ENCODE measurements at places on chromosomes 13 and 19.

DNA sequence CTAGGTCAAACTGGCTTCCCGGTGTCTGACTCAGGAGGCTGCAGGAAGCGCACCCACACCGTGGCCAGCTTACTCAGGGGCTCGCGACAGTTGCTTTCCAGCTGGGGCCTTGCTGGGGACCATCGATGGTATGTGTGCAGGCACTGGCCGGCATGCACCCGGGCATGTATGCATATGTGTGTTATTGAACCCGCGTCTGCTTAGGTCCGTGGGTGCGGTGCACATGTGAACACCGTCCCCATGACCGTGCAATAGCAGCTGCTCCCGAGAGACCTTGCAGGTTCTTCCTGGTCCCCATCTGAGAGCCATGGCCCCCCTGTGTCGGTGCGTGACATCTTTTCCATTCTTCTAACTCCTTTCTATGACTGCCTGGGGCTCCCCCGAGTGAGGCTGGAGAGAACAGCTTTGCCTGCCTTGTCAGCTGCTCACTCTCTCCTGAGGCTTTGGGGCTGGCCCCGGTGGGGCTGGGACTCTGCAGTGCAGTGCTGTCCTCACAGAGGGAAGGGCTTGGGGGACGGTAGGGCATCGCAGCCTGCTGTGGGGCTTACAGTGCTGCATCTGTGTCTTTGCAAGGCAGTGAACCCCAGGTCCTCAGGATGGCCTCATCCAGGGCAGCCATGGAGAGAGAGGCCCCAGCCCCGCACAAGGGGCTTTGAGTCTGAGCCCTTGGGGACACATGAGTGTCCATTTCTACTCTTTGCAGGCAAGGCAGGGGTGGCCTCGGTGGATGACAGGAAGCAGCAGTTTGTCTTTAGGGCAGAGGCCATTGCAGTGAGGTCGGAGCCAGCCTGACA lies 65.1 kb downstream of the CHST8 start:
- no peak for DNase-seq

GRCh38 chr13:103866048-103866447 lies 799.8 kb upstream of the SLC10A2 start:
- DNase-seq = no peak

GRCh38 chr19:17685451-17686022 lies 2.6 kb downstream of the UNC13A start:
- DNase-seq = no peak

DNA sequence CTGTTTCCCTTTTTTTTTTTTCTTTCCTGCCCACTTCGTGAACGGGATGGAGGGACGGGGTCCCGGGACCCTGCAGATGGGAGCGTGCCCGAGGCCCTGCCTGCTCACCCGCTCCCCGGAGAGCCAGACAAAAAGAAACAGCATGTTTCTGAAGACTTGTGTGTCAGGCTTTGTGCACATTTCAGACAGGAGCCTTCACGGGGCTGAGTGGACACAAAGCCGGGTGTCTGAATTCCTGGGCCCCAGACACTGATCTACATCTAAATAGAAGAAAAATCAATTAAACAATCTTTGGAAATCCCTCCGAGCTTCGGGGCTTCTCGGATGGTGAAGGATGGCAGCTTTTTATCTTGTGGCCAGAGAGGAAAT lies 4.2 kb downstream of the PGPEP1 start:
- DNase-seq = no peak

DNA sequence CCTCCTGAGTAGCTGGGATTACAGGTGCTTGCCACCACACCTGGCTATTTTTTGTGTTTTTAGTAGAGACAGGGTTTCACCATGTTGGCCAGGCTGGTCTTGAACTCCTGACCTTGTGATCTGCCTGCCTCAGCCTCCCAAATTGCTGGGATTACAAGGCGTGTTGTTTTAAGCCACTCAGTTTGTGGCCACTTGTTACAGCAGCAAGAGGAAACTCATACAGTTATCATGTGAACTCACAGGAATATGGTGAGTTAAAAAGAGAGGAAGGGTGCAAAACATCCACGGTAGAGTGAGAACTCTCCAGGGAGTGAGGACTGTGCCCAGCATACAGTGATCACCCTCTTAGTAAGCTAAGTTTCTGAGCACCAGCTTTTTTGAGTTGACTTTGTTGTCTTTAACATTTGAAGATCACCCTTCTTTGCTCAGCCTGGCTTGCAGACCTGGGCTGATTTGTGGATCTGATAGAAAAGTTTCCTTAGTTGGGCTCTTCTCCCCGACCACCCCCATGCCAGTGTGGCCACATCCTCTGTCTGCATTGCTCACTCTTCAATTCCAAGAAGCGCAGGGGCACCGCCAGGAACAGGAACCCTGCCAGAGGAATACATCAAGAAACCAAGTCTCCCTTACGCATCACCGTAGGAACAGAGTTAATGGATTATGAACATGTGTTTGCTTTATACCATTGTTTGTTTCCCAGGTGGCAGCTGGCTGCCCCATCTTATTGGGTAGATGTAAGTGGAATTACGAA lies 16.0 kb downstream of the ALOX5AP start:
- DNase-seq = no peak

DNA sequence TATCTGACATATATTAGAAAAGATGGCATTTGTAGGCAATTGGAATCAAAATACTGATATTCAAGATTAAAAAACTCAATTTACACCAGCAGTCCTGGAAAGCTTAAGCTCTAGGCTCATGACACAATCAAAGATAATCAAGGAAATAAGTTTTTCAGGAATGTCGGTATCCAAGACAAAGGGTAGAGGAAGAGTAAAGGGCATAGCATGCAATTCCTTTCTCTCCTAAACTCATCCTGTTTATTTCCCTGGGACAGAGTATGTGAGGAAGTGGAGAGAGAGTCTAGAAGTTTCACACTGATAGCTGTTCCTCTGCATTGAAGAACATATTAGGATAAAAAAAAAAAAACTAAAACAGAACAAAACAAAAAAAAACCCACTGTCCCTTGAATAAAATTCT lies 2452.1 kb downstream of the PCDH9 start:
- DNase-seq = no peak

DNA sequence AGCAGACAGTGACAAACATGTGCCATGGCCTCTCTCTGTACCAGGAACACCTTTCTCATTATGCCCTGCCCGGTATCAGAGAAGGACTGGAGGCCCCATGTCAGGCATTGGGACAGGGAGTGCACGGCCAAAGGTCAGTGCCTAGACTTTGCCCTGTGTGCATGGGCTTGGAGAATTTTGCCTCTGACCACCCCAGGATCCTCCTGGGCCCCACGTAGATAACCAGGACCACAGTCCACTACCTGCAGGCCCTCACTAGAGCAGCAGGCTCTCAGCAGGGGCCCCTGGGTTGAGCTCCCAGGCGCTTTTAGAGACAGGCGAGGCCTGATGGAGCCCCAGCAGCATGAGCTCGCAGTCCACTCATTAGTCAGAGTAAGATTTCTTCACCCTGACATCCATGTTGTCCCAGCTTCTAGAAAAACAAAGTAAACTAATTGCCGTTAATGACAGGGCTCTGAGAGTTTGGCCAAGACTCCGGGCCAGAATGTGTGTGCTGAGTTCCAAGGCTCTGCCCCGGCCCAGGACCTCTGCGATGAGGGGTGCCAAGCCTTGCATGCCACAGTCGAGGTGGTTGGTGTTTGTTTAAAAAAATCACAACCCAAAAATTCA lies 42.7 kb downstream of the CAPN12 start:
- no peak for DNase-seq

DNA sequence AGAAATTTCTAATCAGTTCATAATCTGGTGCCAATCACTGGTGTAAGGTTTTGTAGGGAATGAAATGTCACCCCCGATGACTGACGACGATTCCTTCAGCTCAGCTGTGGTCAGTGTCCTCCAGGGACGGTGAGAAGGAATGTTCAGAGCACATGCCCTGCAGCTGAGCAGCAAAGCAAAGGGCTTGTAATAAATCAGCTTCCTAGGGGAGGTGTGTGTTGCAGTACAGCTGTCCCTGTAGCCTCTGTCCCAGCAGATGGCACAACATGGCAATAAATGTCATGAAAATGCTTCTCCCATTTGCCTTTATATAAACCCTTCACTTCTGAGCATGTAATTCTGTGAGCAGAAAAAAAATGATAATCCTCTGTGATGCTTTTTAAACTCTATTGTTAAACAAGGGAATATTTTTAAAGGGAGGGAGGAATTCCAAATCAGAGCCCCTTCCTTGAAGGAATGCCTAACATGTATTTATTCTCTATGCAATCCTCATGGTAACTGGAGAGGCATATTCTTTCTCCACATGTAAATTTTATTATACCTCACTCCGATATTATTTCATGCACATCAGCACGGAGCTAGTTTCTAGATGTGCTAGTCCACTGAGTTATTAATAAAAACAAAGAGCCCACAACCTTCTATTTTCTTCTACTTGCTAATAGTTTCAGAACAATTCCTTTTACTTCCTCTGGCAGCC lies 102.5 kb downstream of the FAM216B start:
- DNase-seq = no peak

DNA sequence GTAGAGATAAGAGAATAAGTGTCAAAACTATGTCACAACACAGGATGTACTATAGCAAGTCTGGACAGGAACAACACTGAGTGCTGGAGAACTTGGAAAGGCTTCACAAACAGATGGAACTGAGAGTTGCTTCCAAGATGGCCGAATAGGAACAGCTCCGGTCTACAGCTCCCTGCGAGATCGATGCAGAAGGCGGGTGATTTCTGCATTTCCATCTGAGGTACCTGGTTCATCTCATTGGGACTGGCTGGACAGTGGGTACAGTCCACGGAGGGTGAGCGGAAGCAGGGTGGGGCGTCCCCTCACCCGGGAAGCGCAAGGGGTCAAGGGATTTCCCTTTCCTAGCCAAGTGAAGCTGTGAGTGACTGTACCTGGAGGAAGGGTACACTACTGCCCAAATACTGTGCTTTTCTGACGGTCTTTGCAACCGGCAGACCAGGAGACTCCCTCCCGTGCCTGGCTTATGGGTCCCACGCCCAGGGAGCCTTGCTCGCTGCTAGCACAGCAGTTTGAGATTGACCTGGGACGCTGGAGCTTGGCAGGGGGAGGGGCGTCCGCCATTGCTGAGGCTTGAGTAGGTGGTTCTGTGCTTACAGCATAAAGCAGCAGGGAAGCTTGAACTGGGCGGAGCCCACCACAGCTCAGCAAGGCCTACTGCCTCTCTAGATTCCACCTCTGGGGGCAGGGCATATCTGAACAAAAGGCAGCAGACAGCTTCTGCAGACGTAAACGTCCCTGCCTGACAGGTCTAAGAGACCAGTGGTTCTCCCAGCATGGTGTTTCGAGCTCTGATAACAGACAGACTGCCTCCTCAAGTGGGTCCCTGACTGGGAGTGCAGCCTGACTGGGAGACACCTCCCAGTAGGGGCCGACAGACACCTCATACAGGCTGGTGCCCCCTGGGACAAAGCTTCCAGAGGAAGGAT lies 46.0 kb downstream of the USP12 start:
- DNase-seq = no peak

GRCh38 chr13:58655086-58655485 lies 1023.5 kb downstream of the PCDH17 start:
- no peak for DNase-seq

DNA sequence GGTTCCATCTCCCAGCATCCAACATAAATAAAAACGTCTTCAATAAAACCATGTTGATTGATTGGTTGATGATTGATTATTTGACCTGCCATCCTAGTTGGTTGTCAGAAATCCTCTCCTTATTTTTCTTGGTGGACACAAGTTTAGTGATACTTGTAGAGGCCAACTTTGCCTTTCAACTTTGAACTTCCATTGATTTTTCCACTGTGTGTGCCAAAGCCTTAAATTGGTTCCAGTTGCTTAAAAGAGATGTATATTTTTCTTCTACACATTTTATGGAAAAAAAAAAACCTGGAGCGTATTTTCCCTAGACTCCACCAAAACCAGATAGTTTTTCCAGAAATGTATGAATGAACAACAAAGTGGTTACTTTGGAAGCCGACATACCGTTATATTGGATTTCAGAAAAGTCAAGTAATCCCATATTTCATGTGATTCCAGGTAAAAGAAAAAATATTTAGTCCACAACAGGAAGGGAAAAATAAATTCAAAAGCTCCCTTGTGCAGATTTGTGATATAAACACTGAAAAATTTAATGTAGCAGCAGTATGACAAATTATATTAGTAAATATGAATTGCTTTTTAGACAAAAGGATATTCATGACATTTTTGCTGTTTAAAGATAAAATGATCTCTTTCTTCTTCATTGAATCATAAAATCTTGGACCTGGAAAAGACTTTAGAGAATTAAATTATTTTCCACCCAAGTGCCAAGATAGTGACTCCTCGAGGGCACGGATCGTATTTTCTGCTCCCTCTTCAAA lies 85.2 kb downstream of the MBNL2 start:
- DNase-seq = no peak

GRCh38 chr13:22196777-22197176 lies 525.9 kb downstream of the FGF9 start:
- no peak for DNase-seq

DNA sequence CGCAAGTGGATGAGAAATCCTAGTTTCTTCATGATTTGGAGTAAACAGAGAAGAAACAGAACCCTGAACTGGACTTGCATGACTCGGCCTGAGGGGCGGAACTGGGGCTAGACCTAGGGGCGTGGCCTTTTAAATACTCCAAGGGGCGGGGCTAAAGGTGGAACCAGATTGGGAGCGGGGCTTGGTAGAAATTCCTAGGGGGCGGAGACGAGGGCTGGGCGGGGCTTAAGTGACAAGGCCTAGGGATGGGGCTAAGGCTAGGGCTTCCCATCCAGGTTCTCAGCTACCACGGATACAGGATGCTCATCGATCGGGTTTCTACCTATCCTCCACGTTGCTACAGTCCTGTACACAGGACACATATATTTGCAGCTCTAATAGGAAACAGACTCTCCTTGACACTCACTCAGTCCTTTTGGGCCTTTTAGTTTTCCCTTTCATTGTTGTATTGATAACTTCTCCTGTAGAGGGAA lies 372 bp upstream of the ZNF699 start:
- peak; percentile 95 for DNase-seq

DNA sequence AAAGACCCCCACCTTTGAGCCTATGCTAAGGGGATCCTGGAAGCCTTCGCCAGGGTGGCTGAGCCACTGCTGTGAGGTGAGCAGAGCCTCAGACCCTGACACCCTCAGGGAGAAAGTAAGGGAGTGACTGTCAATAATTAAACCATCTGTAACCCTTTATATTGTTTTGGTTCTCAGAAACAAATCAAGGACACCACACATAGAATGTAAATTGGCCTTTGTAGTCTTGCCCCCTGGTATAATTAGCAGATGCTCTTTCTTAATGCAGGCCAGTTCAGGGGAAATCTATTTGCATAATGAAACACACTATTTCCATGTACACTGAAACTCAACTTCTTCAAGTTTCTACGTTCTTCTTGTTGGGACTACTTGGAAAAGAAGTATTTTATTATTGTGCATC lies 127.7 kb upstream of the EDNRB start:
- no peak for DNase-seq
